NCI-H2171 treated with DMSO at 0.1 percent for 48 hours (cell line): ENCODE measurements at places on chromosomes 16 and 17.

- DNase-seq = no peak
Observed at GRCh38 chr16:78836802-78837491, 737.5 kb downstream of the WWOX start.

DNA sequence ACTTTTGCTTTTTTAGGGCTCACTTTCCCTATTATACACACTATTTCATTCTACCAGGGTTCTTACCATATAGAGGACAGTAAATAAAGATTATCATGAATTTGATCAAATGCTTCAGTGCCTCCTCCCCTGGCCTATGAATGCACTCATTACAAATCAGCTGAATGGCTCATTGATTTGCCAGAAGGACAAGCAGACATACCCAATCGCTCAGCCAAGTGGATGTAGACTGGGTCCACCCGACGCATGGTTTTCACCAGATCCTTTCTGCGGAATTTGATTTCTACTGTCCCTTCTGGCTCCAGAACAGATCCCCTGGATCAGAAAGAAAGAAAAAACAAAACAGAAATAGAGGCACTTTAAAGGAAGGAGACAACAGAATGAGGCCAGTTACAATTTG is 162.6 kb downstream of the AATF start:
- no peak for DNase-seq

DNA sequence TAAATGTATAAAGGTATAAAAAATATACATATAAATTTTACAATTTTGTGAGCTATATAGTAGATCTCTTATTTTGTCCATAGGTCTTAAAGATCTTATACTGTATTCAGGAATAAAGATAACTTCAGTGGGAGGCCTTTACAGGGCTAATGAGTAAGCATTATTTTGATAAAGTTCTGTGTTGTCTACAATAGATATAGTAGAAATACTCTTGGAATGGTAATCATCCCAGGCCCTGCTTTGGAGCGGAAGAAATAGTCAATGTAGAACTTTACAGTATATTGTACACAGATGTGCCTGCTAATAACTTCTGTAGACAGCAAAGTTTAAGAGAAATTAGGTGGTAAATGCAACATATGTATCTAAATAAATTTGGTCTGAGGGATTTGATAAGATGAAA is 42.6 kb downstream of the TENT4B start:
- no peak for DNase-seq

DNA sequence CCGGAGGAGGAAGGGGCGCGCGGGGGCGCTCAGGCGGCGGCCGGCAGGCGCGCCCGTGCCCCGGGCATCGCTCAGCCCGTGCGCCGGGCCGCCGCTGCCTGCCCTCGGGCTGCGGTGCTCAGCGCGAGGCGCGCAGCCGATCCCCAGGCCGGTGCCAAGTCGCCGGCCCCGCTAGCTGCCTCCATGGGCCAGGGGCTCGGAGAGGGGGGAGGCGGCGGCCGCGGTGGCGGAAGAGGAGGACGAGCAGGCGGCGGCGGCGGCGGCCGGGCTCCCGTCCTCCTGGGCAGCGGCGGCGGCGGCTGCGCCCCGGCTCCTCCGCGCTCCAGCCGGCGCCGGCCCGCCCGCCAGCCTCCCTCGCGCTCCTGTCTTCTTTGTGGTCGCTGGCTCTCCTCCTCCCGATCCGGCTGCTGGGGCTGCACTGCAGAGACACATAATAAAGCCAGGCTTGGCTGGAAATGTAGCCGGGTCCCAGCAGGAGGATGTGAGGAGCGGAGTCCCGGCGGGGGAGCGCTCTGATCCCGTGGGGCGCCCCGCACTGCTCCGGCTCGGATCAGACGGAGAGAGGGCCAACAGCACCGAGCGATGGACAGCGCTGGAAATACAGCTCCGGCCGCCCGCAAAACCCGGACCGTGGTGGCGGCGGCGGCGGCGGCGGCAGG is 889 bp upstream of the ZNF423 start:
- DNase-seq = peak; percentile 73

- peak; percentile 58 for DNase-seq
Observed at GRCh38 chr16:1105888-1106620, 10.0 kb upstream of the C1QTNF8 start.

DNA sequence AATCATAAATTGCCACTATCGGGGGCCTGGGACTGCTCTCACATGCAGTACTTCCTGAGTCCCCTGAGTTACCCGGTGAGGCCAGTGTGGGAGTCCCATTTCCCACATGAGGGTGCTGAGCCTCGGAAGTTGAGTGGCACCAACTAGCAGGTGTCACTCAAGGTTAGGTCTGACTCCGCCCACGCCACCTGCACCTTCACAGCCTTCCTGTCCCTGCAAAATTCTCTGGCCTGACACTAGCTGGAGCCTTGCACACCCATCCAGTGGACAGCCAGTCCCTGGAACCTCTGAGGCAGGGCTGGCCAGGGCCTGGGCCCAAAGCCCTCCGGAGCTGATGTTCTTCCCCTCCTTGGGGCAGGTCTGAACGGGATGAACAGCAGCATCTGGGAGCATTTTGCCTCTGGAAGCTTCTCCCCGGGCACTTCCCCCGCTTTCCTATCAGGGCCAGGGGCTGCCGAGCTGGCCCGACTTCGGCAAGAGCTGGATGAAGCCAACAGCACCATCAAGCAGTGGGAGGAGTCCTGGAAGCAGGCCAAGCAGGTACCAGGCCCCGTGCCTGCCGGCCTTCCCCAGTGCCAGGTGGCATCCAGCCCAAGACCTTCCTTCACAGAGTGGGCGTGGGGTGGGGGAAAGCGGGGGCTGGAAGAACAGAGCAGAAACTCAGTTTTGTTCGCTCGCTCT is 21.9 kb downstream of the UNC13D start:
- DNase-seq = peak; percentile 51

GRCh38 chr16:88653101-88653500 is 2.2 kb upstream of the CYBA start:
- no peak for DNase-seq

DNA sequence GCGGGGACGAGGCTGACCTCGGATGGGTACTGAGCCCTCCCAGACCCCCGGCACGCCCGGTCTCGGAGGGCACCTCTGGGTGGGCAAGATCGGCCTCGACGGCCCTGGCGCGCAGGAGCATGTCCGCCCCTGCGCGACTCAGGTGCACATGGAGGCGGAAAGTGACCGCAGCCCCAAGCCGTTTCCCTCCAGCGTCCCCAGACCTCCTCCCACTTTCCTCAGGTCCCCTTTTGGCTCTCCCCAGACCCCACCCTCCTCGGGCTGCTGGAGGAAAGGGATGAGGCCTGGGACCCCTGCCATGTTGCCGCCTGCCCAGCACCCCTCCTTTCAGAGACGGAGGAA is 10.0 kb downstream of the RPL19 start:
- no peak for DNase-seq

DNA sequence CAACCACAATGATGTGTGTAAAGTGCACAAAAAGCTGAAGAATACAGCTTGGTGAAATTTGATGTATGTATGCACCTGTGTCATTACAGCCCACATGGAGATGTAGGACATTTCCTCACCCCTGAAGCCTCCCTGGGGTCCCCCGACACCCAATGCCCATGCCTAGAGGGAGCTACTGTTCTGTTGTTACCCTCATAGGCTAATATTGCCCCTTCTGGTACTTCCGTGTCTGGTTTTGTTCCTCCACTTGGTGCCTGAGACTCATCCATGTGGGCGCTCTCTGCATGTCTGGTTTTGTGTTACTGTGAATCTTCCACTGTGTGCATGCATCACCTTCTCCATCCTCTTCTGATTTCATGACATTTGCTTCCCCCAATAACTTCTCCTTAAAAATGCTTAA is 18.6 kb downstream of the TNFRSF13B start:
- DNase-seq = no peak

DNA sequence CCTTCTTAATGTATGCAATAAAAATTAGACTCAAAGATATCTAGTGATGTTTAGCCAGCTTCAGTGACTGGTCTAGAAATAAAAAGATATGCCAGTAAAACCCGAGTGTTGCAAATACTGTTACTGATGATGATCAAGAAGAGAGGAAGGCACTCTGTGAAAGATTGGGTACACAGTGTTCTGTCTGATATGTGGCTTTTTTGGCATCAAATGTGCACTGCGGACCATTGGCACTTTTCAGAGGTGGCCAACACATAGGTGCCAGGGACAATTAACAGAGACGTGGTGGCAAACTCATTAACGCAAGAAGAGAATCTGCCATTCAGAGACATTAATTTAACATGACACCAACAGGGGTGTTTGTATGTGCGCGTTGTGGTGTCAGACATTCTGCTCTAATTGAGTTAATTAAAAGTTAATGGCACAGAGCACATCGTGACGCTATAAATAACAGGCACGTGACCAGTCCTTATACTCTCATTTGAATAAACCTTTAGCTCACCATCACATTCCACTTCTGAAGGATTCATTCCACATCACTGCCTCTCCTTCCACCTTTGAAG is 549.3 kb upstream of the HSBP1 start:
- DNase-seq = no peak

DNA sequence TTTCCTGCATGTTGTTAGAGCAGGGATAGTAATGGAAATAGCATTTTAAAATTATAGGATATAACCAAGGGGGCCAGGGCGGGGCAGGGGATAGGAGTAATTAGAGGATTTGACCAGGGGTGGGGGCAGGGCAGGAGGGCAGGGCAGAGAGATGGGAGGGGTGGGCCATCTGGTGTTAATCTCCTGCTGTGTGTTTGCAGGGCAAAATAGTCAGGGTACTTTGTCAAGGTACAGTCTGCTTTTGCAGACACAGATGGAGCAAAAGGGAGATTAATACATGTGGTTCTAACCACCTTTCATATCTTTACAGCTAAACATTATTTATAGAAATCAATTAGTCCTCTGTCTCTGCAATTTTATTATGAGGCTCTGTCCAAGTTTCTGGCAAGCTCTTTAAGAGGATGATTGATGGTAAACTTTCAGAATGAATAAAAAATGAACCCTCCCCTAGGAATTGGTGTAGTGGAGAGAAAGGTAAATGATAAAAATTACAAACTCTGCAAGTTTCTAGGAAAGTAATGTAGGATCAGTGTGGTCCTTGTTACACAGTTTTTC is 6.6 kb downstream of the ANKFN1 start:
- peak; percentile 81 for DNase-seq

- no peak for DNase-seq
Observed at GRCh38 chr16:68105611-68106010, 20.4 kb downstream of the NFATC3 start.

DNA sequence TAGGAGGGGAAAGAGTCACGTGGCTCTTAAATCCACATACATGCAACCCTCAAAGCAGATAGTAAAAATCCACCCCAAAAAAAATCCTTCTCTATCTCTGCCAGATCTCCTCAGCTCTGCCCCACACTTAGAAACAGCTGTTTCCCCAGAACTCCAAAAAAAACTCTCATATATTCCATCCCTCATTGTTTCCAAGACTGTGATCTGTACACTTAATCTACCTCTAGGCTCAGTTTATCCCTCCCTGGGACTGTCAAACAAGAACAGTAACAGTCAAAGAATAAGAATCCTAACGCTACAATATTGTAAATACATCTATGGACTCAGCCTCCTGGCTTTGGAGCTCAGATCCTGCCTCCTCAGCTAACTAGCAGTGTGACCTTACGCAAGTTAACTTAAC is 11.6 kb downstream of the CUEDC1 start:
- no peak for DNase-seq

DNA sequence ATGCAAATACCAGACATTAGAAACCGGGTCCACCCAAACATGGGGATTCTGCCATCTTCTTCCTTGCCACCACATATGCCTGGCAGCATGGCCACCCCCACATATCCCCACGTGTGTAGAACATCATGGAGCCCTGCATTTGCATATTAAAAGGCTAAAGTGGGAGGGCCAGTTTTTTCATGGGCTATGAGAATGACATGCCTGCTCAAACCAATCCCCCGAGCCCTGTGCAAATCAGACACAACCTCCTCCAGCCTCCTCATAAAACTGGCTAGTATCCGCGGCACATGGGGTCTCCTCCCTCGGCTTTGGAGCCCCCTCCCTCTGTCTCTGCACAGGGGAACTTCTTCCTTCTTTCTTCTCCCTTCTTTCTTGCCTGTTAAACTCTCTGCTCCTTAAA is 174.9 kb upstream of the WSCD1 start:
- DNase-seq = no peak

DNA sequence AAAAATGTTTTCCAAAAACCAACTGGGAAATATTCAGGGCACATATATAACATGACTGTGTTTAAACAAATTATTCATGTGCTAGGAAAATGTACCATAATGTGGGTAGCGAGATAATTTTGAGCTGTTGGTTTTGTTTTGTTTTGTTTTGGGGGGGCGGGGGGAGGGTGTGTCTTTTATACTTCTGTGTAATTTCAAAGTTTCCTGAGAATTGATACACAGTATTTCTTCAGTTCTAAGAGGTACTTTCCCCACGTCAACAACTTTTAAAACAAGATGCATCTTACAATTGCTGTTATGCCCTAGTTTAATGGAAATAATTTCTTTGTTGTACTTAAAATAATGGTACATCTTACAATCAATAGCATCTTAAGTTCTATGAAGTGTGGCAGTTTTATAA is 99.7 kb upstream of the RPRML start:
- no peak for DNase-seq

DNA sequence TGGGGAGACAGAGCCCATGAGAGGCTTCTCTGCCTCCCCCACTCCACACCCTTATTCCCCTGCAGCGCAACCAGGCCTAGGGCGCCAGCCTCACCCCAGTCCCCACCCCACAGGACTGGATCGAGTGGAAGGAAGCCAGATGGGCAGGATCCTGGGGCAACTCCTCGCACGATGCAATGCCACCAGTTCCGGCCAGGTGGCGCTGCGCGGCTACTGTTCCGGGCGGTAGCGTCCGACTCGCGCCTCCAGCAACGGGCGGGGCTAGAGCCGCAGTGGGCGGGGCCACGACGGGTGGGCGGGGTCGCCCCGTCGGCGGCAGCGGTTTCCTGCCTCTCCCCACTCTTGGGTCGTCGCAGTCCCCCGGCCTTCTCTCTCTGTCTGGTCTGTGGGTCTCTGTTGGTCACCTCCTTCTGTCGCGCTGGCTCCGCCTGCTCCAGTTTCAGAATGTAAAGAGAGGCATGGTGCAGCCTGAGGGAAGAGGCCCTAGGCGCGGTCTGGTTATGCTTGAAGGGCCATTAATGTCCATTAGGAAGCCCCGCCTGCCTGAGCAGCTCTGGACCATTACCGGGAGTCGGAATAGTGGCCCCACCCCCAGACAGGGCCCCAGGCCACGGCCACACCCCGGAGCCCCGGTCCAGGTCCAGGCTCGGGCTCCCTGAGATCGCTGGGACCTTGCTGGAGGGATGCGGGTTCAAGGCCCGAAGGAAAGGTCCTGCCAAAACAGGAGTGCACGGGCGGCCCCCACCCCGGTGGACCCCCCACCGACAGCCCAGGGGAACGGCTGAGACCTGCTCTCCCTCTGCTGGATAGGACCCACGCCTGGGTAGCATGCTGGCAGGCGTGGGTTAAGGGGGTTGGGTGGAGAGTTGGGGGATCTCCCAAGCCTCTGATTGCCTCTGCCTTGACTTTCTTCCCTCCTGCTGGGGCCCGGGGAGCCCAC is 3.3 kb upstream of the NHERF2 start:
- DNase-seq = peak; percentile 86

GRCh38 chr16:54633943-54634362 is 296.7 kb upstream of the IRX5 start:
- DNase-seq = no peak

DNA sequence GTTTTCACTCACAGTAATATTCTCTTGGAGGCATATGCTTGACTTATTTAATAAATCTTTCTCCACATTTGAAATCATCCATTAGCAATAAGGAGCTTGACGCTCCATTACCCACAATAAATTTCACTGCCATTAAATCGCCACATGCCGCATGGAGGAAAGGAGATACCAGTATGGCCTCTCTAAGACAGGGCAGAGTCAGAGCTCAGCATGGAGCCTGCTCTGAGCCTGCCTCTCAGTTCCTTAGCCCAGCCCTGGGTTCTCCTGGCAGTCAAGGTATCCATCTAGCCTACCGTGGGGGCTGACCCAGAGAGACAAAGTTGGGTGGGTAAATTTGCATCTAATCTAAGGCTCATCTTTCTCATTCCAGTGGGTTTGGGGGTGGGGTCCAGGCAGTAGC is 80.3 kb upstream of the CES5A start:
- DNase-seq = peak; percentile 77
